ENCODE measurements at places on chromosomes 6 and 20.

DNA sequence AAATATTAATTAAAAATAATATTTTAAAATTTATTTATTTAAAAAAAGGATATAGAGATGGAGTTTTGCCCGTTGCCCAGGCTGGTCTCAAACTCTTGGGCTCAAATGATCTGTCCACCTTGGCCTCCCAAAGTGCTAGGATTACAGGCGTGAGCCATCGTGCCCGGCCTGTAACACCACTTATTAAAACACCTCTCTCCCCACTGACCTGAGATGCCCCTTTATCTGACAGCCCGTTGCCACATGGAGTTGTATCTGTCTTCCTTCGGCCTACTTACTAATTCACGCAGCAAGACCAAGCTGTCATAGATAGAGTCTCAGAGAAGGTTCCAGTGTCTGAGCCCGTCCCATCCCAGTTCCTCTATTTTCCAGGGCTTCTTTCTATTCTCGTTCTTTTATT, 30.7 kb downstream of the KIF25 start:
- DNase-seq = no peak

DNA sequence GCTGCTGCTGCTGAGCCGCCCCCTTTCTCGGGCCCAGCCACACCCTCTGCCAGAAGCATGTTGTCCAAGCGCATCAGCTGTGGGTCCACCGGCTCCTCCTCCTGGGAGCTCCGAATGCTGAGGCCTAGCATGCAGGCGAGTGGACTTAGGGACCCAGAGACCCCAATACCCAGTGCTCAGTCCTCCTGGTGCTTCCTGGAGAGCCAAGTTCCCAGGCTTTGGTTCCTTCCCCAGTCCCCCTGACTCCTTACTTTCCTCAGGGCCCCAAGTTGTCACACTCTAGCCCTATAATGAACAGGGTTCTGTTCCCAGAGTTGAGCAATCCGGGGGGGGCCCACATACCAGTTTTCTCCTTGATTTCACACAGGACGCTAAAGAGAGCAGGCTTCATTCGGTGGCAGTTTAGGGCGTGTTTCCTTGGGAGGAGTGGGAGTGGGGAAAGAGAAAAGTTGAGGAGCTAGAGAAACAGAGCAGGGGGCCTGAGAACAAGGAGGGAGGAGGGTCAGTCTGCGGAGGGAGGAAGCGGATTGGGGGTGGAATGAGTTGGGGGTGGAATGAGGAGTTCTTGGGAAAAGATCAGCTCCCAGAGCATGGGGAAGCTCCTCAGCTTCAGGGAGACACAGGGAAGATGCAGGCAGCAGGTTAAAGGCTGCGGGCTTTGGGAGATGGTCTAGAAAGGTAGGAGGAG, 1.5 kb downstream of the PBX2 start:
- no peak for DNase-seq

- DNase-seq = peak; percentile 51
Measured at GRCh38 chr20:13995086-13995665, at the start of gene MACROD2. Gene MACROD2, plus strand, starts transcription at chr20:13995516.

- DNase-seq = no peak
Measured at GRCh38 chr6:33434961-33435360, 15.1 kb downstream of the SYNGAP1 start.

GRCh38 chr6:154528310-154528915, 17.9 kb upstream of the CNKSR3 start:
- no peak for DNase-seq

- no peak for DNase-seq
Measured at GRCh38 chr6:105714846-105715245, 312.0 kb upstream of the PREP start.

- DNase-seq = no peak
Measured at GRCh38 chr20:40869218-40870147, 159.1 kb upstream of the TOP1 start.

- no peak for DNase-seq
Measured at GRCh38 chr20:25580711-25581110, 4.6 kb downstream of the NINL start.

GRCh38 chr6:150298676-150299075, 70.1 kb upstream of the IYD start:
- DNase-seq = no peak

GRCh38 chr6:66508433-66508832, 801.4 kb upstream of the EYS start:
- no peak for DNase-seq

DNA sequence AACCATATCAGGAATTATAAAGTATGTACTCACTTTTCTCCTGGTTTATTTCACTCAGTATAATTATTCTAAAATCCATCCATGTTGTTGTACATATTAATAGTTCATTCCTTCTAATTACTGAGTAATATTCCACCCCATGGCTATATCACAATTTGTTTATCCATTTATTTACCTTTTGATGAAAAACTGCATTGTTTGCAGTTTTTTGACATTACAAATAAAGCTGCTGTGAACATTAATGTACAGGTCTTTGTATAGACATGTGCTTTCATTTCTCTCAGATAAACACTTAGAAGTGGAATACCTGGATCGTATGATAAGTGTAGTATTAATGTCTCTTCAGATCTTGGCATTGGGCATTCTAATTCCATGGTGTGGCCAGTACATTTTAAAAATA, 4.2 kb downstream of the SLC17A3 start:
- DNase-seq = no peak

DNA sequence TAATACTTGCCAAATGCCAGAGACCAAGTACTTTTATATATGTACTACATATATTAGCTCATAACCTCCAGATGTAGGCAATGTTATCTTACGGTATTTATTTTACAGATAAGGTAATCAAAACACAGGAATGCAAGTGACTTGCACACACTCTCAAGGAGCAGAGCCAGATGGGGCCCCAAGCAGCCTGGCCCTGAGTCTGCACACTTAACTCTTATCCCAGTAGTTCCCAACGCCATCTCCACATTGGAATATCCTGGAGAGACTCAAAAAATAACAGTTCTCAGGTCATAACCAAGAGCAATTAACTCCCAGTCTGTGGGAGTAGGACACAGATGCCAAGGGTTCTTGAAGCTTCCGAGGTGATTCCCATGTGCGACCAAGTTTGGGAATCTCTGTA, 398.7 kb downstream of the PHF3 start:
- DNase-seq = no peak

GRCh38 chr6:24412294-24412693, 9.6 kb downstream of the MRS2 start:
- no peak for DNase-seq

- no peak for DNase-seq
Measured at GRCh38 chr6:165873976-165874375, 210.9 kb upstream of the PDE10A start.

DNA sequence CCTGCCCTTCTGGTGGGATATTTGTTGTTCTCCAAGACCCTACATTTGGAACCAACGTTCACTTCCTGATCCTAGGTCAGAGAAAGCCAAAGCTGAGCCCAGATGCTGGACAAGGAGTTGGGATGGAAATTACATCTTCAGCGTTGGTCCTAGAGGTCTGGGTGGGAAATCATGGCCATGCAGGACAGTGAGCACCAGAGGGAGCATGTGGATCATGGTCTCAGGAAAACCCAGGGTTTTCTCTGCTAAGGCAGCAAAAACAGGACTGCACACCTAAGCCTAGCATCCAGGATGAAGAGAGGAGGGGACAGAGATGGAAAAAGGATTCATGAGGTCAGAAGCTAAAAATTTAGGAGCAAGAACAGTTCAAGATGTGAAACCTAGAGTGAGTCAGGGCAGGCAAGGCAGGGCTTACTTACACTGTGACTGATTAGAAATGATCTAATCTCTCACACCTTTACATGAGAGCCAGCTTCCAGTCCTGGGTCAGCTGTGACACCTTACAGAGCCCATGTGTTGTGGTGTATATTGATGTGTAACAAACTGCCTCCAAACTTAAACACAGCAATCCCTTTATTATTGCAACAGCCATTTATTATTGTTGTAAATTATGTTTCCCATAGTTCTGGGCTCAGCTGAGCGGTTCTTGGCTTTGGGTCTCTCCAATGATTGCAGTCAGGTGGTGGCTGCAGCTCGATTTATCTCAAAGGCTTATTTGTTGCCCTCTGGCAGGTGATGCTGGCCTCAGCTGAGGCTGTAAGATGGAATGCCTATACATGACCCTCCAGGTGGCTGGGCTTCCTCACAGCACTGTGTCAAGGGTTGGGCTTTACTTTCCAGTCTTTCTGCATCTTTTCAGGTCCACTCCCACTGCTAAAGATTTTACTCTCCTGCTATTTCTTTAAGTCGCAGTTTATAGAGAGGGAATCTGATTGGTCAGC, 6.5 kb downstream of the C20orf202 start:
- no peak for DNase-seq

DNA sequence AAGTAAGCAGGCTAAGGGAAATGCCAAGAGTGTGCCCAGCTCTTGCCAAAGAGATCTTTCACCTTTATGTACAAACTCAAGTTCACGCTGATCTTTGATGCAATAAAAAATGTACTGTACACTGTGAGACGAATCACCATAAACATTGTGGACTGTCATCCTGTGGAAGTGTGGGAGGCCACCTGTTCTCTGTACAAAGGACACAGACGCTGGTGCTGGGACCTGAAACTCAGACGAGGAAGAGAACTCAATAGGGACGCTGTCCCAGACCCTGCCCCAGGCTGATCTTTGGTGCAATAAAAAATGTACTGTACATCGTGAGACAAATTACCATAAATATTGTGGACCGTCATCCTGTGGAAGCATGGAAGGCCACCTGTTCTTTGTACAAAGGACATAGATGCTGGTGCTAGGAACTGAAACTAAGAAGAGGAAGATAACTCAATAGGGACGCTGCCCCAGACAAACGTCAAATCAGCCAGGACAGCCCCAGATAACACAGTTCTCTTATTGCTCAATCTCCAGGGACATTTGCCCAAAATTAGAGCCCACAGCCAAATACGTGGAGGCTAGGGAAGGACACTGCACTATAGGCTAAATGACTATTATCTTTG, 312.7 kb upstream of the SGK1 start:
- DNase-seq = peak; percentile 71

DNA sequence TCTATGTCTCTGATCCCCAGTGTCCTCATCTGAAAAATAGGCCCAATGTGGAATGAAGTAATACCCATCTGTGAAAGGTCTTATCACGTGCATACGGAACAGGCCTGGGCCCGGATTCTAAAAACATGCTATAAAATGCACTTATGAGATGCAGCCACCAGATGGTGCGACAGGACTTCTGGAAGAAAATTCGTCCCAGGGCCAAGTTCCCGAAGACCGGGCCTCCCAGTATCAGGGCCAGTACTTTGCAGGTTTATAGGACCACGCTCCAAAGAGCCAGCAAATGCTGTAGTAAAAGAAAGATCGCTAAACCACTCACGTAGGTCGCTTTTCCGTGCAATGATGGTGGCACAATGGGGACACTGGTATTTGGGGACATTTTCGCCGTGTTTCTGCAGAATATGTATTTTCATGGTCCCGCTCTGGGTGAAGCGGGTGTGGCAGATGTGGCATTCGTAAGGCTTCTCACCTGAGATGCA, 10.6 kb downstream of the CTCFL start:
- DNase-seq = peak; percentile 33

DNA sequence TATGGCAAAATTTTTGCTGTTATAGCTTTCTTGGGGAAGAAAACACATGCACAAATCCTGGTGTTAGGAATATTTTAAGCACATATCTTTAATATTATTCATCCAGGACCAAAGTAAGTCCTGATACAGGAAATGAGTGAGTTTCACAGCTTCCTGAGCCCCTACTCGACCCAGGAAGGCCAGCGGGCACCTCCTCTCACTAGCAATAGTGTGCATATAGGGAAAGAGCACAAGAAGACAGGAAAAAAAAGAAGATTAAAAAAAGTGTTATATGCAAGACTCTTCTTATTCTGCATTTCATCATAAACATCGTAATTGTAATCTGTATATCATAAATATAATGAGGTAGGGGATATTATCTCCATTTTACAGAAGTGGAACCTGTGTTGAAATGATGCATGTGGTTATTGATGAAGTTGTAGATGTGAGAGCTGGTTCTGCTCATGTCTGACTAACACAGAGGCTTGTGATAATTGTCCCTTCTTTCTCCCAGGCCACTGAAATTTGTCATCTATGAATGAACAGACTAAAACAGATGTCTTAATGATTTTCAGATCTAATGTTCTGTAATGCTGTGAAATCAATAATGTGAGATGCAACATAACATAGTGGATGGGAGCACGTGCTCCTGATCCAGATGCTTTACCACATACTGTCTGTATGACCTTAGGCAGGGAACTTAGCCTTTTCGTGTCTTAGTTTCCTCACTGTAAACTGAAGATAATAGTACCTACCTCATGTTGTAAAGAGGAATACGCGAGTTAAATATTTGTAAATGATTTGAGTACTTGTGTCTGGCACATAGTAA, 101.2 kb downstream of the MYO6 start:
- no peak for DNase-seq

GRCh38 chr6:16523606-16524379, 237.5 kb downstream of the ATXN1 start:
- no peak for DNase-seq

GRCh38 chr6:89243331-89243629, 26.1 kb upstream of the GABRR1 start:
- DNase-seq = no peak

DNA sequence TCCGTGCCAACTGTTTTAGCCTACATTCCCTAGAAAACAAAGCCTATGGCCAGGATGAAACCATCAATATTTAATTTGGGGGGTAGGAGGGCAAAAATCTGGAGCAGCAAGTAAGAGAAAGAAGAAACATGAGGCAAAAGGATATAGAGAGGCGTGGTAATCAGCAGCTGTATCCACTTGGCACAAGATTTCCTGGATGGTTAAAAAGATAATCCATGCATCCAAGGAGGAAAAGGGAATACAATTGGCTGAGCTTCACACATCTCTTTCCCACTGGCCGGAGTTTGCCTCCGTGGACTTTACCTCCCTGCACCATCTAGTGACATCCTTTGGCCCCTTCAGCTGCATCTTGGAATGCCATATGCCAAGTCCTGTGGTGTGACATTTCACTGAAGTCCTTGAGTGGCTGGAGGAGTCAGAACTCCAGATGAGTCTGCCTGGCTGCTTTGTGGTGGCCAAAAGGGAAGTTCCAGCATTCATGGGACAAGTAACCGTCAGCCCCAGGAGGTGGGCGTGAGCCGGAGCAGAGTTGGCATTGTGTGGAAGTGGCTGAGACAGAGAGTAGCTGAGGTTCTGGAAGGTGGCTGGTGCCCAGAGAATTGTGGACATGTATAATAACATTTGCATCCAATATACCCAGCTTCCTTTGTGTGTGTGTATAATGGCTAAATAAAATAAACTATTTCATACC, 13.7 kb upstream of the TMX4 start:
- no peak for DNase-seq

- DNase-seq = no peak
Measured at GRCh38 chr6:35149891-35150566, 8.9 kb upstream of the TCP11 start.

DNA sequence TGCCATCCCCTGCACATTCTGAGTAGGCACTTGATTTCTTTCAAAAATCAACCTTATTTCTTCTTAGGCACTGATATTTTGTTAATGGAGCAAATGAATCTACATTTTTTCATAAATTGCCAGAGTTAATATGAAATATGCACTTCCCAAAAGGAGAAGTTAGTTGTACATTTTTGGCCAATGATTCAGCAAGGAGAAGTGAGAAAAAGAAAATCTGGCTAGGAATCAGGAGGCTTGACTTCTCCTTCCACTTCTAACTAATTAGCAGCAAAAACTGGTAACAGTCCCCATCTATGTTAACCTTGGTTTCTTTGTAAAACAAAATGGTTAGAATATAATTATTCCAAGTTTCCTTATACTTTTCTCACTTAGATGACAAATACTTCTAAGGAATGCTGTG, 7.0 kb upstream of the DSE start:
- no peak for DNase-seq

GRCh38 chr6:121828146-121828886, 392.9 kb downstream of the GJA1 start:
- no peak for DNase-seq

GRCh38 chr6:42774201-42774600, 7.7 kb upstream of the BICRAL start:
- no peak for DNase-seq
